GM06990 (cell line): ENCODE measurements at places on chromosomes 4 and X.

DNA sequence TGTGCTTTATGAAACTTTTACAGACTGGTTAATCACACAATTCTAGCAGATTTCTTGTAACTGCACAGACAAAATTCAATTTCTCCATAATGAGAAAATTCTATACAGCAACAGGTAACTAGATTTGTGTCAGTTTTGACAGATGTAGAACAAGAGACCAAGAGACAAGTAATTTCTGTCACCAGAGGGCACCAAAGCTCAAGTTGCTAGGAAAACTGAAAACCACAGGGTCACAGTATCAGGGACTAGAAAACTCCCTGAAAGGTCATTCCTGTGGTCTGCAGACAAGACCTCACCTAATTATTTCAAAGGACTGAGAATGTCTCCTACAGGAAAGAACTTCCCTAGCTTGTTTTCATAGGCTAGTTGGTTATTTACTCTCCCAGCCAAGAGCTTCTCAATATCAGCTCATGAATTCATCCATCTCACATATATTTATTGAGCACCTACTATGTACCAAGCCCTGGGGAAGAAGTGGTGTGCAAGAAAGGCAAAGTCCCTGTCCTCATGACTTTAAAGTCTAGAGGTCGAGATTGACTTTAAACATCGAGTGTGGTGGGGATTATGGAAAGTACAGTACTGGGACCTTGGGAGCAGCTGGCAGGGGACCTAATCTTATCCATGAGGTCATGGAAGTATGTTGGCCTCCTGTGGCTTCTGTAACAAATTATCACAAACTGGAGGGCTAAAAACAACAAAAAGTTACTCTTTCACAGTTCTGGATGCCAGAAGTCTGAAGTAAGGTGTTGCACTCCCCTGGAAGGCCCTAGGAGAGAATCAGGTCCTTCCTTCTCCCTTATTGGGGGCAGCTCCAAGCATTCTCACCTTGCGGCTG lies 47.8 kb upstream of the SETD7 start:
- DNase-seq = no peak

DNA sequence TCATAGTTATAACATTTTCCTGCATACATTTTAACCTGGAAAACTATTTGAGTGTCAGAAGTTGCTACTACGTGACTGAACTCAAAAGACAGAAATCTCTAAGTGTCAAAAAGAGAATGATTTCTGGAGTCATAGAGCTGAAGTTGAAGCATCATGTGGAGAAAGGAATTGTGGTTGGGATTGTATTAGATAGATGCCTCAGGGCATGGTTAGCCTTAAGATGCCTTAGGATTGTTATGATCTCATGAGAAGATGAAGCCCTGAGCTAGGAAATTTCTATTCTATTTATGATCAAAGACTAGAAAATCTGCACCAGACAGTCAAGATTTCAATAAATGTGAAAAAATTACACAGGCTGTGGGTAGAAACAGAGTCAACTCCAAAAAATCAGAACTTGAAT lies 20.2 kb downstream of the EPGN start:
- DNase-seq = no peak

DNA sequence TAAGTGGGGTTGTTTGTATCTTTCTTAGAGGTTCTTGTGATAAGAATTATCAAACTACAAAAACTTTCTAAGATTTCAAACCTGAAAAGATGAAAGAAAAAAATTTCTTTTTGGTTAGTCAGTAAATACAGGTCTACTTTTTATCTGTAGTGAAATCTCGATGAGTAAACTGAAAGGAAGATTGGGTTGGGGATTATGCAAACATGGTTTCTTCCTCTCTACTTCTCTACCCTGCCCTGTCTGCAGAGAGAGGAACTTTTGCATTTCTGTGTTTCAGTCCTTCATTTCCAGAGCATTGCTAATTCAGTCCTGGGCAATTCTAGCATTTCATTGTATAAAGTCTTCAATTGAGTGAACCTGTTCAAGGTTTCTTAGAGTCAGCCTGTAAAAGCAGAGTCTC lies 51.6 kb upstream of the IL2 start:
- no peak for DNase-seq

DNA sequence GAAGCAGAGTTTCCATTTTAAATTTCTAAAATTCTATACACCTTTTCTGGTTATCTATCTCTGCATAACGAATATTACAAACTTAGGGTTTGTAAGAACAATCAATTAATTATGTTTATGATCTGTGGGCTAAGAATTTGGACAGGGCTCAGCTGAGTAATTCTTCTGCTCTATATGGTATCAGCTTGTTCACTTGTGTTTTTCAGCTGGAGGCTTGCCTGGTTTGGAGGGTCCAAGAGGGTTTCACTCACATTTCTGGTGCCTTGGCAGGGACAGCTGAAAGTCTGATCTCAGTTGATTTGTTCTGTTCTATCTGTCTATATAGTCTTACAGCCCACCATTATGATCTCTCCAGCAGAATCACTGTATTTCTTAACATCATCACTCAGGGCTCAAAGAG lies 57.8 kb upstream of the ADGRA3 start:
- no peak for DNase-seq

DNA sequence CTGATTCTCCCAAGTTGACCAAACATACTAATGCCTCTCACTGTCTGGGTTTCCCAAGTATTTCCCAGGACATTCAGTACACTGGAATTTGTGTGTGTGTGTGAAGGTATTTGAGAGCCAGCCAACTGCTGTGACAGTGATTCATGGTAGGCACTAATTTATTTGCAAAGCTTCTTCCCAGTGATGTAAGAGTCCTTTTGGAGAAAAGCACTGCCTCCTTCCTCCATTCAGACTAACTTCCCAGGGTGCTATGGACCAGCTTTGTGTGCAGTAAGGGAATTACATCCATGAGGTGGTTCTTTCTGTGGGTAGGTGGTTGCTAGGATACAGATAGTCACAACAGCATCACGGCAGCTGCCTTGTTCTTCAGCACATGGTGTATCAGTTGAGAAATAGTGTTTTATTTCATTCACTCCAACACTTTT lies 8.7 kb downstream of the EGF start:
- DNase-seq = no peak

GRCh38 chrX:149721778-149722177 lies 9.9 kb downstream of the MAGEA11 start:
- DNase-seq = no peak

DNA sequence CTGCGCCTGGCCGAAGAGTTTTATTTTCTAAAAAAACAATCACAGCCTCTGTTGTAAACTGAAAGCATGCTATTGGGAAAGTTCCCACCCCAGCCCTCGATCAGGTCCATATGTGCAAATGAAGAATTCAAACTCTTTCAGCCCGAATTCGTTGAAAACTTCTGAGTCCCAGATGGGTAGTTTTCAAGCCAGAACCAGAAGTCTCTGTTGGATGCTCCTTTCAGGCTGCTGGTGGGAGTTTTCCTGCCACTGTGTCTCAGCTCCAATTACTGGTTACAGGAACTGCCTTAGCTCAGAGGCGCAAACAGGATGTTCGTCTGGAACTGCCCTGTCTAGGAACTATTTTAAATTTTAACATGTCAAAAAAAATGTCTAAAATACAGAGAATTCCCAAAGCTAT lies 9.3 kb upstream of the ALG13 start:
- no peak for DNase-seq

DNA sequence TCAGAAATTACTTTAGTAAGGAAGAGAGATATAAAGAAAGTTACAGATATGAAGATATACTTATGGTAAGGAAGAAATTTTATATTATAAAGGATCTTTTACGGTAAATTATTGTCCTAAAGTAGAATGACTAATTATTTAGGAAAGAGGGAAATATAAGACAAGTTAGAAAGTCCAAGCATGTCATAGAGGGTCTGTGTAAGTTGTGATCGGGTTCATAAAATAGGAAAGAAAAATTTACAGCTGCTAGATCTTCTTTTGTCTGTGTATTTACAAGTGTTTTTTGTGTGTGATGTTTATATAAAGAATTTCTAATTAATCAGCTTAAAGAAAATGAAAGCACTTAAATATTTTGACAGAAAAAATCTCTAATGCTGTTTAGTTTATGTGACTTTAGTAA lies 1054.9 kb upstream of the DIAPH2 start:
- DNase-seq = no peak

GRCh38 chrX:149799095-149799714 lies 17.5 kb downstream of the MAGEA9 start:
- DNase-seq = peak; percentile 26

GRCh38 chrX:111467896-111468295 lies 43.5 kb upstream of the SERTM2 start:
- no peak for DNase-seq

DNA sequence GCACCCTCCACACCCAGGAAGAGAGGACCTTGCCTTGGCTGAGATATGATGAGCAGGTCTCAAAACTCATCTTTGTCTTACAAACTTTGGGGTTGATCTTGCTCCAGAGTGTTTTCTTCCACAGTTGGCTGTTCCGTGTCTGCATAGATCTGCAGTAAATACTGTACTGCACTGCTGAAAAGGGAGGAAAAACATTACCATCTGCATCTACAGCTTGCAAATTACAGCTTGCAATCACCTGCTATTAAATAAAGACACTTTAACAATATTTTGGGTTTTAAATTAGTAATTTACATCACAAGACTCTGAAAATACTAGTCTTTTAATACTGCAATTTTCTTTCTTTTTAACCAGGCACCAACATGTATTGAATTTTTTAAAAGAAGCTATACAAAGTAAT lies 499.5 kb downstream of the STIM2 start:
- DNase-seq = no peak

DNA sequence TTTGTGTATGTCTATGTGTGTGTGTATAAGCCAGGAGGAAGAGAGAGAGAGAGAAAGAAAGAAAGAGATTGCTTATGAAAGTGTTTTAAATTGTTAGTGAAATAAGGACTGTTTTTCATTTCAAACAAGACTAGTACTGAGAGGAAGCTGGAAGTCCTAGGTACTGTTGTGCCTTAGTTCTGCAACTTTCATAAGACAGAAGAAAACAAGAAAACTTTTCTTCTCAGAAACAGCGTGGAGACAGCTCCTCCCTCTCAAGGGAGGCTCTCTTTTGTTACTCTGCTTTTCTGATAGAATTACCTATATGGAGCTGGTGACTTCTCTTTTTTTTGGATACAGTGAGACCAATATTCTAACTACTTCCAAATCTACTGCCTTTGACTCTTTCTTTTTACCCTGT lies 62.5 kb downstream of the BANK1 start:
- DNase-seq = no peak

DNA sequence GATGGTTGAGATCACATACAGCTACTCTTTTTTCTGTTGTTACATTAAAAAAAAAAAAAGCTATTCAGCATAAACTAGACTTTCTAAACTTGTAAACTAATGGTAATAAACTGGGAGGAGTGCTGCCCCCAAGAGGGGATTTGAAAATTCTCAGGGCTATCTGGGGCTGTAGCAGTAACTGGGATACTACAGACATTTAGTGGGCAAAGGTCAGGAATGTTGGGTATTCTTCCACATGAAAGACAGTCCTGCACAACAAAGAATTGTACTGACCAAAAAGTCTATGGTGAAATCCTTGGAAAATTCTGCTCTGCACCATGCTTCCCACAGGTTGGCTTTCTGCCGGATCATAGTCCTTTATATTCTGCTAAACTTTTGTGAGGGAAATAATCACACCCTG lies 232.6 kb upstream of the BOD1L1 start:
- DNase-seq = no peak

- DNase-seq = no peak
These were observed 3.8 kb upstream of the SERPINA7 start for GRCh38 chrX:106042296-106042695.

GRCh38 chr4:40595981-40596380 lies 33.7 kb downstream of the RBM47 start:
- no peak for DNase-seq

DNA sequence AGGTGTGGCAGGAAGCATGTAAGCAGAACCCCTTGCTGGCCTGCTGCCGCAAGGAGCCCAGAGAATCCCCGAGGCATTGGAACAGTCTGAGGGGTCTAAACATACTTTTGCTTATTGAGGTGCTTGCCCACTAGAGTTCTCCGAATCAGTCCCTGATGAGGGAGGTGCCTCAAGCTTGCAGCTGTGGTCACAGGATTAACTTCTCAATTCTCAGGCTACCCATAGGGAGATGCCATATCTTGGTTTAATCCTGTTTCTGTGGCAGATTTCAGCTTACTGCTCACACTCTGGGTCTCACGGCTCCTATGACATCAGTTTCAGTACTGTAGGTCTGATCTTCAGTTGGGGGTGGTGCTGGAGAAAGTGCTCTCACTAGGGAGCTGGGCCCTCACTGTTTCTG lies 39.9 kb downstream of the CCNG2 start:
- peak; percentile 68 for DNase-seq

GRCh38 chr4:78638337-78639172 lies 87.0 kb downstream of the ANXA3 start:
- DNase-seq = peak; percentile 58
